ENCODE measurements at places on chromosomes 16 and 17. TPM values are rescaled to one million over a fixed set of nuclear protein-coding genes. Genes with fewer than 3 reads are reported as not detected.

The TEKT5 gene
- total RNA-seq, result not detected

The TNP2 gene
- total RNA-seq, result not detected

The FOXL1 gene
- total RNA-seq, result 0.49 TPM

The EPOP gene
- total RNA-seq, result 0.49 TPM

The KRT27 gene
- 0.25 TPM for total RNA-seq

The SLFN14 gene
- 0.25 TPM for total RNA-seq

The USP43 gene
- total RNA-seq, result 7.1 TPM

The BEAN1 gene
- total RNA-seq, result 3.9 TPM

Data from temporal lobe (tissue), 4 donors.